ENCODE measurements at places on chromosomes 7 and 10.

- DNase-seq = peak; percentile 52
These were observed 1.1 kb downstream of the AHR start for GRCh38 chr7:17299483-17299991.

GRCh38 chr10:8844141-8844540, 789.7 kb downstream of the GATA3 start:
- no peak for DNase-seq

GRCh38 chr7:83509255-83510021, 139.5 kb downstream of the SEMA3E start:
- no peak for DNase-seq

- no peak for DNase-seq
These were observed 33.6 kb upstream of the GUSB start for GRCh38 chr7:66015440-66016130.

DNA sequence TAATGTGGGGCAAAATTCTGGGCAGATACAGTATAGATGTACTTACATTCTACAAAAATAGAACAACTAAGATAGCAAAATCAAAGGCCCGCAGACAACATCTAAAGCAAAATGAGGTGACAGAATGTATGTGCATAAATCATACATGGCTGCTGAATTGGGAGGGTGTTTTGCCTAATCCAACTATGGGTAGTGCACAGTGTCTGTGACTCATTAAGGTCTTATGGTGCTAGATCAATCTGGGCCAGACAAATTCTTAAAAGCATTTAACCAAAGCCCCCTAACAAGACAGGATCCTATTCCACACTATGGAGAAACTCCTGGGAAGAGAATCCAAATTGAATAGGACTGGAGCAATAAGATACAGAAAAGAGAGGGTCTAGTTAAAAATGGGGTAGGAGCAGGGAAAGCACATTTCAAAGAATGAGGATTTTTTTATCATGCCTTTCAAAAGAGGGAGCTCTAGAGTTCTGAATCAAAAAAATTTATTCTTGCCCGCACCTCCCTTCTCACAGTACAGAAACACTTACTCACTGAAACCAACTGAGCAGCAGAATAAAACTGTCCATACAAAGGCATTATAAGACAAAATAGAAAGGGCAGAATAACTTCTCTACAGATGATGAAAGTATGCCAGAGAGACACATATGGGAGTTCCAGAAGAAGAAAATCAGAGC, 181.3 kb downstream of the RNLS start:
- peak; percentile 41 for DNase-seq

DNA sequence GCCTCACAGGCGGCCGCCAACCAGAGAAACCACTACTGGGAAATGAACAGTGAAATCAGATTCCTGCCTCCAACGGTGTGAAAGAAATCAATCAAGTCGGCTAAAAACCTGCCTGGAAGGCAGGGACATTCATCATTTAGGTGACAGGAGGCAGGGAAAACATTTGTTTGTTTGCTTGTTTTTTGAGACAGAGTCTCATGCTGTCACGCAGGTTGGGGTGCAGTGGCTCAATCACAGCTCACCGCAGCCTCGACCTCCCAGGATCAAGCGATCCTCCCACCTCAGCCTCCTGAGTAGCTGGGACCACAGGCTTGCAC, 30.5 kb downstream of the AP5Z1 start:
- DNase-seq = no peak

DNA sequence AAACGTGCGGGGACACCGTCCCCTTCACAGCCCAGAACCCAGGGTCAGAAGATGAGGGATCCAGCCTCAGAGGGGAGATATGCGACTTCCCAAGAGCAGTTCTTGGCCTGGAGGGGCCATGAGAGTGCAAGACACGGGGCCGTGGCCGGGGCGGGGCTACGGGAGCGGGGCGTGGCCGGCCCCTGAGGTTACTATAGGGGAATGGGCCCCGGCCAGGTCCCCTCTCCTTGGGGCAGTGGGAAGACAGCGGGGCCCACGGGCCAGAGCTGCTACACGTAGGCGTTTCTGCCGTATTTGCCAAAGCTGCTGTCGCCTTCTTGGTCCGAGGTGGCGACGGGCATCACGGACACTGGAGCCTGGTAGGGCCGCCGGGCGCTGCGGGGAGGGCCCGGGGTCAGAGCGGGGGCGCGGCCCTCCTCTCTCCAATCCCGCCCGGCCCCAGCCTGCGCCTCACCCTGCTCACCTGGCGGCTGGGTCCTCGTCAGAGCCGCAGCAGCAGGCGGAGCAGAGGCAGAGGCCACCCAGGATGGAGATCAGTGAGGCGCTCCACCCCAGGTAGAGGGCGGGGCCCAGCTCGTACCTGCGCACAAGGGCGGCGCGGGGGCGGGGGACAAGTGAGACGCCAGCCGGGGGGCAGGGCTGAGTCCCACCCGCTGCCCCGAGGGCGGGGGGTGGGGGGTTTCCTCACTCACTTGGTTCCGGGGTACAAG, 5.3 kb downstream of the CLDN15 start:
- peak; percentile 83 for DNase-seq

GRCh38 chr7:119842337-119842736, 430.6 kb upstream of the KCND2 start:
- no peak for DNase-seq

DNA sequence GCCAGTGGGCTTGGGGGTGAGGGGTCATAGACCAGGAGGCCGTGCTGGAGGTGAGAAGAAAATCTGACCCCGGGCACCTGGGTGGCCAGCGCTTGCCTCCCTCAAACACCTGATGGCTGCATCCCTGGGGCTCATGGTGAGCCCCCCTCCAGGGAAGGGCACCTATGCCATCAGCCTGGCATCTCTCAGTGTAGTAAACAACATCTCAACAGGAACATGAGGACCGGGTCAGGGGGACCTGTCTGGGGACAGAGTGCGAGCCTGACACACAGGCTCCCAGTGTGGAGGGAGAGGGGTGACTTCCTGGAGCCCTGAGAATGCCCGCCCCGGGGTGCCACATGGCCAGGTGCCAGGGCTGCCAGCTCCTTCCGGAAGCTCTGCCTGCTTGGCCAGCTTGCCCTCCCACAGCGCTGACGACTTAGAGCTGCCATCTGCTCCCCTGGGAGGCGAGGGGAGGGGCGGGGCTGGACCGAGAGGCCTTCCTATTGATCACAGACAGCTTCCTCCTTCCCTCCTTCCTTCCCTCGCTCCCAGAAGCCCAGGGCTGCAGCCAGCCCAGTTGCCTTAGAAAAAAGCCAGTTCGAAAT, 12.3 kb downstream of the STX1A start:
- peak; percentile 76 for DNase-seq

DNA sequence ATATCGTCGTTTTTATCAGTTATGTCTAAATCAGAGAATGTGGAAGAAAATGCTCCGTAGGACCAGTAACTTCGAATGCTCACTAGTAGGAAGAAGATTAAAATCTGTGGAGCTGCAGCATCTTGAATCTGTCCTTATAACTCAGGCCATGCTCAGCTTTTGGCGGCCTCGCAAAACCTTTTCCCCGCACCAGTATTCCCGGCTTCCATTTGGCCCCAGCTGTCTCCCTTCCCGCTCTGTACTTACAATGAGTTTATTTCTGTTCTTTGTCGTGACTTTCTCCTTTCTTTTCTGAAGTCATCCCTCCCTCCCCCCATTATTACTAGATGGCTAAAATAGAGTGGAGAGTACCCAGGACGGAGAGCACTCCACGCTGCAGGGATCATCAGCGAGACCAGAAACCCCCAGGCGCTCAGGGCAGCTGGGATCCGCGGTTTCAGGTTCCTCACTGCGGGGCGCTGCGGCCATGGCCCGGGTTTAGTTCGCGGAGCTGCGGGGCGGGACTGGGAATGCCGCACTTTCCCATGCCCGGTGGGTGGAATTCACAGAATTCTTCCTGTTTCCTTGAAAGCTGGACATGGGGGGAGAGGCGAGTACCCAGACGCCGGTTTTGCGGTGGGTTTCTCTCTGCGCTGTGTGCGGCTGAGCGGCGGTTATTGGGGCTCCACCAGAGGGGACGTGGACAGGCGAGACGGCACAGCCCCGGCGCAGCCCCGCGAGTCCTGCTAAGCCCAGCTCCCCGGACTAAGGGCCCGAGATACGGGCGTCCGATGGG, 183.5 kb downstream of the POM121L12 start:
- peak; percentile 5 for DNase-seq

DNA sequence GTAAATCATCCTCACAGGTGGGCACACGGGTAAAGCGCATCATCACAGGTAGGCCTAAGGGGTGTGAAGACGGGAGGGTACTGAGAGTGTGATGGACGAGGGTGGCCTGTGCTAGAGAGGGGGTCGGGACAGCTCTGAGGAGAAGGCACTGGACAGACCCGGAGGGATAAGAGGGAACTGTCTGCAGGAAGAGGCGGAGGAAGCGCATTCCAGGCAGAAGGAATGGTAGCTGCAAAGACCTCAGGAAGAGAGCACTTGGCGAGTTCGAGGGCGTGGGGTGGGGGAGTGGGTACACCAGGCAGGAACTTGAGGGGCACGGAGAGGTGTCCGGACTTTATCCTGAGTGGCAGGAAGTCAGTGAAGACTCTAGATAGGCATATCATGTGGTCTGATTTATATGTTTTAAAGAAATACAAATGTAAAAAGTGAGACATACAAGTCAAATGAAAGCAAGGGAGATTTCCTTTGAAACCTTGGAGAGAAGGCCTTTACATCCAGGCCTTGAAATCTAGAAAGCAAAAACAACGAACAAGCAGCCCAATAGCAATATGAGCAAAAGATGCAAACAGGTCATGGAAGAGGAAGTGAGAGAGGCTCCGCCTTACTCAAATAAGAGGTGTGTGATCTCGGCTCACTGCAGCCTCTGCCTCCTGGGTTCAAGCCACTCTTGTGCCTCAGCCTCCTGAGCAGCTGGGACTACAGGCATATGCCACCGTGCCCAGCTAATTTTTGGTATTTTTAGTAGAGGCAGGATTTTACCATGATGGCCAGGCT, 3.6 kb downstream of the LHPP start:
- DNase-seq = peak; percentile 73

DNA sequence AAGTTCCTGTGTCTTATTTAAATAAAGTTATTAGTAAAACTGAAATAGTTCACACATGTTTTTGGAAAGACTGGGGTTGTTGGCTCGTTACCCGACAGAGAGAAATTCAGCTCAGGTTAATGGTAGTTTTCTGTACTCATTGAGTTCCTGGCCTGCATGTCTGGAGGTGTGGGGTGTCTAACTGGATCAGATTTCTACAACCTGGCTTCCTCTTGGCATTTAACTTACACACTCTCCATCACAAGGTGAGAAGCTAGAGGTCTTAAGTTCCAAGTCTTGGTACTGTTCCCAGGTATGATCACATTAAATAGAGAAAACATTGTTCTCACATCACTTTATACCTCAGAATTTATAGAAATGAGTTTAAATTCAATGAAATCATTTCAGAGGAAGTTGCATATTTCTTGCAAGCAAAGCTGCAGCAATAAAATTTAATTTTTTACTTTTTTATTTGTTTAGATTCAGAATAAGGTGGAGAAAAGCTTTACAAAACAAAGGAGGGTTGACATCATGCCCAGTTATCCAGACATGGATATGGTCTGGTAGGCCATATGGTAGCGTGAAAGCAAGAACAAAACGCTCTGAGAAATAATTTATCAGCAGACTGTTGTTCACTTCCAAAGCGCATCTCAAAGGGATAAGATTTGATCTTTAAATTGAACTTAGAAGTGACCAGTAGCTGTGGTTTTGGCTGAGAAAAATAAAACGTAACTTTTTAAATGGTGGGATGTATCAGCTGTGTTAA, 120.6 kb downstream of the GLCCI1 start:
- DNase-seq = no peak

DNA sequence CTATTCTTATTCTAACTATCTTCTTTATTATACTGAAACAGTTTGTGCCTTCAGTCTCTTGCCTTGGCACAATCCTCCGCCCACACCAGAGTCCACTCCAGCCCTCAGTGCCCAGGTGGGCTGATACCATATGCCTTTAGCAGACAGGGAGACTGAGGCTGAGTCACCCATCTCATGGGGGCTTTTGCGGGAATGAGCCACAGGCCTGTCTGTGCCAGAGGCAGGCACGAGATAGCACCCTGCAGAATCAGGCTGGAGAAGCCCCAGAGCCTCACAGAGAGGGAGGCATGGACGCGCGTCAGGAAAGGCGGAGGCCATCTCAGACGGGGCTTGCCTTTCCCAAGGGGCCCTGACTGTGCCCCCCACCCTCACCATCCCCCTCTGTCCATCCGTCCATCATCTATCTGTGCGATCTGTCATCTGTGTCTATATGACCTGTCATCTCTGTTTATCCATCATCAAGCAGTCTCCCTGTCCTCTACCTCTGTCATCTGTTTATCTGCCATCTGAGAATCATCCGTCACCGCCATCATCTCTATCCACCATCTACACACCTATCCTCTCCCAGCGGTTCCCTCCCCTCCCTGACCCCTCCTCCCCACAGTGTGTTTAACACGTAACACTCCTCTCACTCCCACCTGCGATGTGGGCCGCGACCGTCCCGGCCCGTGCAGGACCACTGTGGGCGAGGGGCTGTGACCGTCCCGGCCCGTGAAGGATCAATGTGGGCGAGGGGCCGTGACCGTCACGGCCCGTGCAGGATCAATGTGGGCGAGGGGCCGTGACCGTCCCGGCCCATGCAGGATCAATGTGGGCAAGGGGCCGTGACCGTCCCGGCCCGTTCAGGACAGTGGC, 7.3 kb upstream of the ADAP1 start:
- peak; percentile 79 for DNase-seq

GRCh38 chr10:49054753-49055152, 60.6 kb downstream of the VSTM4 start:
- no peak for DNase-seq

DNA sequence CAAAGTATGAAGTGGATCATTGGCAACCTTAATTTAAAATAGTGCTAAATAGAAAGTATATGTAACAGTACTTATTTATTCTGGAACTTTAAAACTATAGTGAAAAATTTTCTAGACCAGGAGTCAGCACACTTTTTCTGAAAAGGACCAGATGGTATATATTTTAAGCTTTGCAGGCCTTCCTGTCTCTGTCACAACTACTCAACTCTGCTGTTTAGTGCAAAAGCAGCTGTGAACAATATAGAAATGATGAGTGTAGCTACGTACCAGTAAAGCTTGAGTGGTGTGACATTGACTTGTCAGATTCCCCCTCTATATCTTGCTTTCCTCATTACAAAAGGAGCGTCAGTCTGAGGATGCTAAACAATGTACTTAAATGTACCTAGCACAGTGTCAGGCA, 88.1 kb upstream of the IGFBP3 start:
- no peak for DNase-seq

GRCh38 chr10:27426948-27427467, 77.1 kb upstream of the RAB18 start:
- DNase-seq = no peak

- DNase-seq = no peak
These were observed 85.4 kb upstream of the NPTX2 start for GRCh38 chr7:98531717-98532116.

- DNase-seq = no peak
These were observed 101.5 kb upstream of the TAS2R16 start for GRCh38 chr7:123096976-123097375.

DNA sequence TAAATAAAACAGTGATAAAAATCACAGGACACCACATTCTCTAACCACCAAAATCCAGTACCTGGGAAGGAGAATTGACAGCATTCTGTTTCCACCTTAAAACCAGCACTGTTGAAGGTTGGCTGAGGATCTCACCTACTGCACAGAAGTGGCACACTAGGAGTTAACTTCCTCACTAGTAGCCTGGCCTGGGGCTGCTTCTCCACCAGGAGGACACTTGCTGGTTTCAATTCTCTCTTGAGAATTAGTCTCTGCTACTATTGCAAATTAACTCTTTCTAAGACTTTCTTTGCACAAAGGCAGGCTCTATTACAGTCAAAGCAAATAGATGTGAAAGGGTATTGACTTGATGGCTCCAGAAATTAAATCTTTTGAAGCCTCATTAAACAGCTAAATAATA, 2.3 kb upstream of the CTTNBP2 start:
- DNase-seq = no peak

All from osteoblast (primary cell).